NCI-H1436 treated with DMSO at 0.1 percent for 48 hours (cell line): ENCODE measurements at places on chromosomes 1 and 21.

- DNase-seq, result no peak
These were observed 402.1 kb downstream of the SETD4 start for GRCh38 chr21:35658242-35658641.

GRCh38 chr1:197415221-197415620 lies 147.2 kb downstream of the CRB1 start:
- no peak for DNase-seq

GRCh38 chr1:198600906-198601305 lies 37.9 kb upstream of the PTPRC start:
- DNase-seq, result no peak

GRCh38 chr1:4854367-4854766 lies 200.0 kb downstream of the AJAP1 start:
- no peak for DNase-seq

GRCh38 chr1:230772457-230773395 lies 25.5 kb downstream of the CAPN9 start:
- no peak for DNase-seq

- no peak for DNase-seq
These were observed 6.2 kb upstream of the LRRC40 start for GRCh38 chr1:70211541-70211940.

DNA sequence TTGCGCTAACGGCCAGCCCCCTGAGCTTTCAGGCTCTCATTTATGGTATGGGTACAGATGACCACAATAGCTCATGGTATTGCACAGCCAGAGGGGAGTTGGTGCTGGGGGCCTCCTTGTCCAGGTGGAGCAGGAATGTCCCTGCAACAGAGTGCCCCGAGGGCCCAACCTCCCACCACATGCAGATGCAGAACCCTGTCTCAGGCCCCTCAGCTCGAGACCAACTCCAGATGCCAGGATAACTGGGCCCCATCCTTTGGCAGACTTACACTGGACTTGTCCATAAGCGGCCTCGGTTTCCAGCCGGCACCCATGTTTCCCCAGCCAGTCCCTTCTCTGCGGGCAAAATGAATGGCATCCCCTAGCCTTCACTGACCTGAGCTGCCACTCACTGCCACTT lies 67.1 kb downstream of the VWA5B1 start:
- DNase-seq, result no peak
